ENCODE measurements at places on chromosomes 1 and 21.
A peak's percentile ranks its signal among the peaks of the same experiment; 100 is the strongest.

GRCh38 chr1:28295936-28296335 lies 32.9 kb upstream of the MED18 start:
- no peak for DNase-seq

DNA sequence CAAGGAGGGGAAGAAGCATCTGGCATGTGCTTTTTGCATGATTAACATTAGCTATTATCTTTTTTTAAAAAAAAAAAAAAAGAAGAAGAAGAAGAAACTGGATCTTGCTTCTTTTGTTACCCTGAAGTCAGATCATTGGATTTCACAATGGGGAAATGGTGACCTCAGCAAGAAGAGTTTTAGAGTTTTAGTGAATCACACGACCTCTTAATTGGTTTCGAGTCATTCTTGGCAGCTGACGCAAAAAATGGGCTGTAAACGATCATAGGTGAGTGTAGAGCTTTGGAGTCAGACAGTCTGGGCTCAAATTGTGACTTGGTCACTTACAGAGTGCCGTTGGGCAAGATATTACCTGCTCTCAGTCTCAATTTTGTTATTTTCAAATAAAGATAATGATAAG lies 33.3 kb upstream of the PGBD5 start:
- DNase-seq, result no peak

- DNase-seq, result no peak
Observed at GRCh38 chr1:26784886-26785285, 2.9 kb upstream of the PIGV start.

DNA sequence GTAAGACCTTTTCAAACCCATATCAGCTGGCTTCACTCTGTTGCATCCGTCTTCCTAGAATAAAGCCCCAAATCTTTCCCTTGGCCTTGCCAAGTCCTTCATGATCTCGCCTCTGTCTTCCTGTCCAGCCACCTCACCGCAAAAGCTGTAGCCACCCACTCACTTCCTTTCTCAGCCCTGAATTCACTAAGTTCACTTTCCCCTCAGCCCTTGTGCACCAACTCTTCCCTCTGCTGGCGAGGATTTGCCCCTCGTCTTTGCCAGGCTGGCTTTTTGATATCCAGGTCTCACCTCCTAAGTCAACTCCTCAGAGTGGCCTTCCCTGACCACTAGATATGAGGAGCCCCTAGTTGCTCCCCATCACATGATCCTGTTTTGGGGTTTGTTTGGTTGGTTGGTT lies 3.9 kb upstream of the COL16A1 start:
- DNase-seq, result no peak

- peak; percentile 68 for DNase-seq
Observed at GRCh38 chr1:30342535-30343141, 380.7 kb downstream of the MATN1 start.

- no peak for DNase-seq
Observed at GRCh38 chr21:26443291-26443690, 129.8 kb downstream of the CYYR1 start.

DNA sequence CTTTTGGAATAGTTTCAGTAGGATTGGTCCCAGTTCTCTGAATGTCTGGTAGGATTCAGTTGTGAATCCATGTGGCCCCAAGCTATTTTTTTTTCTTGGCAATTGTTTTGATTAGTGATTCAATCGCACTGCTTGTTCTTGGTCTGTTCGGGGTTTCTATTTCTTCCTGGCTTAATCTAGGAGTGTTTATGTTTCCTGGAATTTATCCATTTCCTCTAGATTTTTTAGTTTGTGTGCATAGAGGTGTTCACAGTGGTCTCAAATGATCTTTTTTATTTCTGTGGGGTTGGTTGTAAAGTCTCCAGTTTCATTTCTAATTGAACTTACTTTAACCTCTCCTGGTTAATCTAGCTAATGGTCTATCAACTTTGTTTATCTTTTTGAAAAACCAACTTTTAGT lies 117.6 kb downstream of the NME7 start:
- no peak for DNase-seq

DNA sequence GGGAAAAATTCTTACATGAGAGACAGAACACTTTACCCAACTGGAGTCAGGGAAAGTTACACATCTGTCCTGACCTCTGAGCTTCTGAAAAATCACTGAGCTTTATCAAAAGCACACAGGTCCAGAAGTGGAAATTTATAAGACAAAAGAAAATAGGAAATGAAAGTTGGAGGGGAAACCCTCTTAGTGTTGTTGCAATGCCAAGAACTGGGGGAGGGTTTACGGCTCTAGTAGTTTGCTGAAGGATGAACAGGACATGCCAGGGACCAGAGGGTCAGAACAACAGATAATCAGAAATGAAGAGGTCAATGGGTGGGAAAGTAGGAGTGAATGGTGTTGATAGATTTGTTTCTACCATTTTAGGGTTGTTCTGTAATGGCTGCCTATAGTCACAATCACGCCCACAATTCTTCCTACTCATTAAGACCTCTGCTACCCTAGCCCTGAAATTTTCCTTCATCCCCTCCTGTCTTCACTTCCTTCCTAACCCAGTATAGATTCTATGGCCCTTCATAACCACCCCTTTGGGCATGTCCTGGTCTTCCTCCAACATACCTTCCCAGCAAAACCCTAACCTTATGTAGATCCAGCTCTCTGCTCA lies 30.3 kb upstream of the FMOD start:
- DNase-seq, result no peak

GRCh38 chr1:108072212-108072611 lies 107.2 kb upstream of the VAV3 start:
- no peak for DNase-seq

DNA sequence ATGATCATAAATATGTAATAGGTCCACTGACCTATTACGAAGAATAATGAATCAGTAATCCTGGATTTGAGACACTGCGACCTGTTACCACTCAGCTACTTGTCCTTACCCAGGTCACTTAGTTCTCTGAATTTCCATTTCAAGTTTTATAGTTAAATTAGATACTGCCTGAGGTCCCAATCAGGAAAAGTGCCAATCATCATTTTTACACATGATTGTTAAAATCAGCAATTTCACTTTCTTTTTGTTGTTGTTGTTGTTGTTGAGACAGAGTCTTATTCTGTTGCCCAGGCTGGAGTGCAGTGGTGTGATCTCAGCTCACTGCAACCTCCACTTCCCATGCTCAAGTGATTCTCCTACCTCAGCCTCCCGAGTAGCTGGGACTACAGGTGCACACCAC lies 22.8 kb upstream of the LYPLAL1 start:
- no peak for DNase-seq

GRCh38 chr1:199954699-199955098 lies 72.8 kb upstream of the NR5A2 start:
- peak; percentile 84 for DNase-seq

DNA sequence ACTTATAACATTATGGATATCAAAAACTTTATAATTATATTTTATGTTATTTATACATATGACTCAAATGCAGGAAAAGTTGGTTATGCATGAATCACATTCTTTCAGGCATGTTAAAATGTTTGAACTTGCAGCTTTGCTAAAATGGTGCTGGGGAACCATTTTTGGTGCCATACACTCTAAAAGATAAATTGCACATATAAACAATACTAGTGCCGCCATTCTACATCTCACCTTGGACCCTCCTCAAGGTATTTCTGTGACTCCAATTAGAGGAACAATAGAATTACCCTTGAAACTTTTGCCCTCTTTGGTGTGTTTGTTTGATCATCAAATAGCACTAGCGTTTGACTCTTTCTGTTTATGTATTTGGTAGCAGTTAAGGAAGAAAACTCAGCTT lies 997 bp downstream of the PRKACB start:
- DNase-seq, result no peak

DNA sequence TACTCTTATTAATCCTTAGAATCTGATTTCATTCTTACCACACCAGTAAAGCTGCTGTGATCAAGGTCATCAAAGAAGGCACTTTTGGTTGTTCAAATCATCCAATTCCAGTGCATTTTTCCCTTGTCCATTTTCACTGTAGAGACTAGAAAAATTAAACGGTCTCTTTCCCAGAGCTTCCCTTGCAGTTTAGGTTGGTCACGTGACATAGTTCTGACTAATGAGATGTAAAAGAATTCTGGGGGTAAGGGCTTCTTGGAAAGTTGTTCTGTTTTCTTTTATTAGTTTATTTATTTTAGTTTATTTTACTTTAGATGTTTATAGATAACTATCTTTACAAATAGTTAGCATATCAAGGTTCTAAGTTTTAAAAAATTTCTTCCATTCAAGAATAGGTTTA lies 34.3 kb upstream of the SYCP1 start:
- no peak for DNase-seq

GRCh38 chr1:224569276-224569675 lies 46.8 kb upstream of the CNIH3 start:
- DNase-seq, result no peak

GRCh38 chr21:32812035-32812434 lies 40.5 kb upstream of the PAXBP1 start:
- no peak for DNase-seq

DNA sequence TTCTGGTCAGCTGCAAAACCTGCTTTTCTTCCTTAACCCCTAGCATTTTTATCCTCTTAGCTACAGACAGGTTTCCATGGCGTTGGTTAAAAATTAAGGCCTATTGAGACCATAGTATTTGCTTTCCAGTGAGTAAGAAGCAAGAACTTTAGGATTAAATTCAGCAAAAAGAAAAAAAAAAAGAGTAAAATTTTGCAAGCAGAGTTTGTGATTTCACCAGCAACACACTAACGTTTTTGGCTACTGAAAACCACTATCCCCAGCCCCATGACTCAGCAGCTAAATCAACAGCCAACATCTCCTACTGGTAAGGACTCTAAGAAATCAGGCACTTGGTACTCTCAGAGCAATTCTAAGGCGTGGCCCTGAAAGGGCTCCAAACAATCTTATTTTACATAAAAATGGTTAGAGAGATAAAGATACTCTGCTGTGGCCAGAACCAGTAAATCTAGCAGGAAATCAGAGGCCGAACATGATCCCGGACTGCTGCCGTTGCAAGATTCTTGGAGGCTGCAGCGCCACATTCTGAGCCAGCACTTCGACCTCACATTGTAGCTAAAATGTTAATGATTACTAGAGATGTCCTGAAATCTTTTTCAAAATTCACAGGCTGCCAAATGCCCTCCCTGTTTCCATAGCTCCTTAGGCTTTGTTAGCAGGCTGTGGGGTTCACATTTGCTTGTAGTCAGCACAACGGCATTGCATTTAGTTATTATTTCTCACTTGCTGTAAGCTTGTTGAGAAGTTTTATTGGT lies 1.6 kb upstream of the ENO1 start:
- DNase-seq, result peak; percentile 51

DNA sequence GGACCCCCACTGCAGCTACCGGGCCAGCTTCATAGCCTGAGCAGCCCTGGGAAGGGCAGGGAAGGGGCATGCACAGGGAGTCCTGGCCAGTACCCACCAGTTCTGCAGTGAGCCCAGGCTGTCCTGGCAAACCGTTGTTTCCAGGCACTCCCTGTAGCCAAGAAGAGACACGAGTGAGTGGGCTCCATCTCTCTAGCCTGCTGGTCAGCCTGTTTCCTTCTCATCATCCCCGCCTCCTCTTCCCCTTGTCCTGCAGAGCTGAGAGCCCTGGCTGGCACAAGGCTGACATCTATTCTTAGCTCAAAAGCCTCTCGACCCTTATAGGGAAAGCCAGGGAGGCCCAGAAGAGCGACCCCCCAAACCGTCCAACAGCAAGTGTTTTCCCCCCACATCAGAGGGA lies 28.7 kb downstream of the COL16A1 start:
- DNase-seq, result no peak

DNA sequence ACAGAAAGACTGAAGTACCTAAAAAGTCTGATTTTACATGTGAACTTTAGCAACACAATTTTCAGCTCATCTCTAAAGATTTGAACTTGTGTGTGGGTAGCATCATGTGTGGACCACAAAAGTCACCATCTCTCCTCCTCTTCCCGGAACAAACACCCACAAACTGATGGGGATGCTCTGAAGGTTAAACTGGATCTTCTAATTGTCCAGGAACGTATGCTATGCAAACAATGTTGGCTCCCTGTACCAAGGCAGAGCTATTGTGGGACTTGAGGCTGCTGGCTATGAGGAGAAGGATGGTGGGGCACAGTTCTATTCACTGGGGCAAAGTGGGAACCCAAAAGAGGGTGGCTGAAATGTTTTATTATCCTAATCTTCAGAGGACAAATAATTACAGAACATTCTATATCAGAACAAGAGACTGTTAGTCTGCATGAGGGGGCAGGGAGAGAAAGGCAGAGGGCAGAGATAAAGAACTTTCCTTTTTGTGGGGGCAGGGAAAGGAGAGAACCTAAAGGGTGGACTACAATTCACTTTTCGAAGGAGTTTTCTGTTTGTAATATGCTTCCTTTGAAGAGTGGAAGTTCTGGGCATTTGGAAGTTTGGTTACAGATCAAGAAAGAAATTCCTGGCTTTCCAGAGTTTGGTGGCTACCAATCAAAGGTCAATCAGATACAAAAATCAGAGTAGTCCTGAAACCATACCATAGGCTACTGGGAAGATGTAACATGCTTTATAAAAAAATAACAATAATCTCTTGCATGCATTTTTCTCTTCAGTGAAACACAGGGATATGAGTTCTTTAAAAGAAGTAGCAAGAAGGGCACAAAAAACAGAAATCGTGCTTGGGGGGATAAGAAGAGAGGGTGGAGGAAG lies 62.9 kb downstream of the GADD45A start:
- DNase-seq, result no peak

DNA sequence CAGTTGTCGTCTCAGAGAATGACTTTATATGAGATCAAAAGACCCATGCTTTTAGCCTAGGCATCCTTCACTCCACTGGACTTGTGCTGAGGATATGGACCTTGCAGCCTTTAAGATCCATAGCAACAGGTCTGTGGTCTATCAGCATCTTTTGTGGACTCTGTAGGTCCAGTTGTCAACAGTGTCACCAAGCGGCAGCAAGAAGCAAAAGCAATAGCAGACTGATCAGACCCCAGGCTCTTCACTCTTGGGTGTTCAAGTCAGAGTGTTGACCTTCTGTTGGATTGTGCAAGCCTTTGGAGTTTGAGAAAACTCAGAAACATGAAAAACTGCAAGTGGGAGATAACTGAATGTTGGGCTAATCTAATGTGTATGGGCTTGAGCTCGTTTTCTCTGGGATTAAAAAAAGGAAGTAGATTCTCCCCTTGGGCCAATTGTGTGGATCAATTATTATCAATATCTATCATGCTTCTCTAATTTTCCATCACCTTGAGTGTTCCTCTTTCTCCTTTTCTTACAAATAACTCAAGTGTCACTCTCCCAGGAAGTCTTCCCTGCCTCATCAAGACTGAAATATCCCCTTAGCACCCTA lies 144.2 kb downstream of the LYPLAL1 start:
- DNase-seq, result peak; percentile 60

- DNase-seq, result no peak
Observed at GRCh38 chr21:41681939-41682718, 84.7 kb downstream of the RIPK4 start.

GRCh38 chr1:223711173-223711572 lies 1.2 kb upstream of the CAPN2 start:
- DNase-seq, result no peak

- DNase-seq, result no peak
Observed at GRCh38 chr1:168008595-168008994, 71.7 kb upstream of the MPC2 start.

DNA sequence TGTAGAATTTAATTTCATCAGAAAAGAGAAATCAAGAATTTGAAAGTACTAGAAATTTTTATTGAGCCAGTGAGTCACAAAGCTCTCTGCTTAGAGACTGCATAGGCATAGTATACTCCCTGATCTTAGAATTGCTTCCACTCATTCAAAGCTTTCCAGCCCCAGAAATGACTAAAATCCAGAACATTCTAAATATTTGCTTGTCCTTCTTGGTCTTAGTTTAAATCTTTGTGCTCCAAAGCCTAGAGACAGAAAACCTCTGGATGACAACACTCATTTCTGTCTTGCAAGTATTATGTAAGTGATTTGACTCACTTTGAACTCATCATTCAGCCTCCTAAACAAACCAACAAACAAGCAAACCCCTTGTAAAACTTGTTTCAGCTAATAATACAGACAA lies 74.2 kb downstream of the PTPRC start:
- DNase-seq, result no peak

GRCh38 chr21:45079351-45079750 lies 5.0 kb downstream of the ADARB1 start:
- peak; percentile 12 for DNase-seq
